Mucosa of descending colon (tissue), 3 donors: ENCODE measurements at places on chromosomes 7 and 10. TPM values are rescaled to one million over a fixed set of nuclear protein-coding genes. Genes with fewer than 3 reads are reported as not detected.

Gene PLPP4
- 2.6 TPM for total RNA-seq

Gene EPO
- total RNA-seq, result not detected

Gene SPDYE6
- total RNA-seq, result not detected

Gene PRTFDC1
- 6.9 TPM for total RNA-seq

Gene RPEL1
- total RNA-seq, result not detected

Gene PILRA
- 4.2 TPM for total RNA-seq

Gene TAS2R41
- not detected for total RNA-seq

Gene ELOVL3
- not detected for total RNA-seq

Gene GPR158
- total RNA-seq, result 0.51 TPM

Gene MBL2
- total RNA-seq, result not detected
